Hypothalamus (tissue), 51 donors: ENCODE measurements at places on chromosomes 2 and 18.
A peak's percentile ranks its signal among the peaks of the same experiment; 100 is the strongest.

DNA sequence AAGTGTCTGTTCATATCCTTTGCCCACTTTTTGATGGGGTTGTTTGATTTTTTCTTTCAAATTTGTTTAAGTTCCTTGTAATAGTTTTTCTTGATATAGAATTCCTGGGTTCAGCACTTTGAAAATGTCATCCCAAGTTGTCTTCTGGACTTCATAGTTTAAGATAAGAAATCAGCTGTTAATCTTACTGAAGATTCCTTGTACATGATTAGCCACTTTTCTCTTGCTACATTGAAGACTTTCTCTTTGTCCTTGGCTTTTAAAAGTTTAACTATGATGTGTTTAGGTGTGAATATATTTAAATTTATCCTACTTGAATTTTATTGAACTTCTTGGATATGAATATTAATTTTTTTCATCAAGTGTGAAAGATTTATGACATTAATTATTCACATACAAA lies 387.2 kb upstream of the CWC22 start:
- DNase-seq: no peak

GRCh38 chr2:166230724-166231070 lies 102.9 kb upstream of the SCN1A start:
- DNase-seq: no peak

DNA sequence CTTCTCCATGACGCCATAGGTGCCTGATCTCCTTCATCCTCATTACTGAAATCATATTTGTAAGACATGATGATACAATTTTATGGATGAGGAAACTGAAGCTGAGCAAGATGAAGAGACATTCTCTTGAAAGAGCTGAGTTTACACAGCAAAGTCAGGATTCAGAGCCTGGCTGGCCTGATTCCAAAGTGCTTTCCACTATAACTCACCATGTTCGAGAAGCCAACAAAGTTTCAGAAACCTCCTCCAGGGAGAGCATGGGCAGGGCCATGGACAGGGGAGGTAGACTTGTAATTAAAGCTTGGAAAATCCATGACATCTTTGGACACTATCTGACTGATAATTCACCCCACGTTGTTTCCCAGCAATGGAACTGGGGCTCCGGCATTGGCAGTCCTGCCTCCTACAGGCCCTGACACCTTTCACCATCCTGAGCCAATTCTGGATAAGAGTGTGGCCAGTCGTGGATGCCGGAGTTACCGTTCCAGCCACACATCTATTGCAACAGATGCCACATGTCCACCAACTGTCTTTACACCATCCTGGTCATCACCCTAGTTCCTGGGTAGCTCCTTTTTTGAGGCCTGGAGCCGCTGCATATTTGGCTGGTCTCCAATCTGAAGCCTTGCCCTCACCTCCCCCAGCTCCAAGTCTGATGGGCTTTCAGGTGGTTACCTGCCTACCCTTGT lies 85.0 kb upstream of the PPP1CB start:
- DNase-seq: no peak

DNA sequence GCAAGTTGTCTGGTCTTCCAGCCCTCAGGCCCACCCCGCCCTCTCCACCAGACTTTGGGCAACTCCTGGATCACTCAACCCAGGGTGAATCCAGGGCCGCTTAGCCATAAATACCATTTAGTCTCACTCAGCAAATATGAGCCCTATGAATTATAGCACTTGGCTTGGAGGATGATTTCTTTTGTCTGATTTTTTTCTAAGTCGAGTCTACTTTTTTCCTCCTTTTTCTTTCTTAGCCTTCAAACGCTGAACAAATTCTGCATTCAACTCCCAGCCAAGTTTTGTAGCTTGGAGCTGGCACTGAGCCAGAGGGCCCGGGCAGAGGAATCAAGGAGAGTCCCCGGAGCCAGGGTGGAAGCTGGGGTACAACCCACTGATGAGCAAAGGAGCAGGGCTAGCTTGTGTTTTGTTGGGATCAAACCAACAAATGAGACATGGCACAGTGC lies 48.7 kb downstream of the SERTAD2 start:
- peak; percentile 15 for DNase-seq

DNA sequence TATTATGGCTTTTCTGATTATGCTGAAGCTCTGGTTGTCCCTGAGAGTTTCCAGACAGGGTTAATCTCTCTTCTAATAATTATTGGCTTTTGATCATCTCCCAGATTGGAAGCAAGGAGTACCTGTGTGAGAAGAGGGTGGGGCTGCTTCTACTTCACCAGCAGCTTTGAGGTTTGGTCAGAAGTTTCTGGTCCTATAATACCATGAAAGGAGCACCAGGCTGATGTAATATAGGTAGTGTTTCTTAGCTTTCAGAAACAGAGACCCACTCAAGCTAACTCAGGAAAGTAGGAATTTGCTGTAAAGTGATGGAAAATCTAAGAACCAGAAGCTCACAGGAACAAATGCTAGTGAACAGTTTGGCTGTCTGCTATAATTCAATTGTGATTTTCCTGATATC lies 57.6 kb downstream of the SGPP2 start:
- DNase-seq: no peak

DNA sequence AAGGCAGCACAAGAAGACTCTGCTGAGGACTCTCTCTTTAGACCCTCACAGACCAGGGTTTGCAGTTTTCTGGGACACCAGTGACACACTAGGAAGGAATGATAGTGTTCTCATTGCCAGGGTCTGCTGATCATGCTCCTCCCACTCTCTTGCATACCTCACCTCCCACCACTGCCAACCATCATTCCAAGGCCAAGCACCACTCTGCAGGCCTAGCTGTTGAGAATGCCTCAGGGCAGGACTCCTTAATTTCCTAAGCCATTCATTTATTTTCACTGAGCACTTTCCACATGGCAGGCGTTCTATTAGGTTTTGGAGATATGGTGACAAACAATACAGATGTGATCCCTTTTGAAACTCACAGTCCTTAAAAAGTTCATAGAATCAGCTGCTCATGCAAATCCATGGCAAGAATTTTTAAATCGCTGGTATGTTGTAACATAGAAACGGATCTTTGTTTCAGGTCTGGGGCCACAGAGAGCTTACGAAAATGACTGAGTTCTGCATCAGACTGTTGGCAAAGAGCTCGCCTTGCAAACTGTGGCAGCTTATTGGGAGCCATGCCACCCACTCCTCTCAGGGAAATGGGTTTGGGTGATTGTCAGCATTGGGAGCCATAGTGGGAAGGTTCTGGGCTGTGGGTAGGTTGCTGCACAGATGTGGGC lies 78.5 kb downstream of the XDH start:
- DNase-seq: no peak

GRCh38 chr18:76824754-76825153 lies 2.4 kb downstream of the ZNF236 start:
- no peak for DNase-seq

- no peak for DNase-seq
Observed at GRCh38 chr18:78517328-78517727, 462.3 kb upstream of the SALL3 start.

DNA sequence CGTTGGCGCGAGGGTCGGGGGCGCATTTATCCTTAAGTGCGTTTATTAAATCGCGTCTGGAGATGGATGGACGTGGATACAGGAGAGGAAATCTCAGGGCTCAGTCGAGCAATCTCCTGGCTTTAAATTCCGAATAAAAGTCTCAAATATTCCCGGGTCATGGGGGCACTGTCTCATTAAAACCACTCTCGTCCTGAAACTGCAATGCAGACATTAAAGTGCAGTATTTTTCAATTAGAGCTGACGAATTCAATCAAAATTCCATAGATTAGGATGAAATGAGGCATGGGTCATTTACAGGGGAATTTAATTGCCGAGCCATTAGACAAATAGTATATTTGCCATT lies 10.7 kb upstream of the GBX2 start:
- DNase-seq: no peak

GRCh38 chr2:179664972-179665812 lies 196.2 kb downstream of the ZNF385B start:
- no peak for DNase-seq

GRCh38 chr2:128682729-128683284 lies 364.1 kb upstream of the HS6ST1 start:
- no peak for DNase-seq

DNA sequence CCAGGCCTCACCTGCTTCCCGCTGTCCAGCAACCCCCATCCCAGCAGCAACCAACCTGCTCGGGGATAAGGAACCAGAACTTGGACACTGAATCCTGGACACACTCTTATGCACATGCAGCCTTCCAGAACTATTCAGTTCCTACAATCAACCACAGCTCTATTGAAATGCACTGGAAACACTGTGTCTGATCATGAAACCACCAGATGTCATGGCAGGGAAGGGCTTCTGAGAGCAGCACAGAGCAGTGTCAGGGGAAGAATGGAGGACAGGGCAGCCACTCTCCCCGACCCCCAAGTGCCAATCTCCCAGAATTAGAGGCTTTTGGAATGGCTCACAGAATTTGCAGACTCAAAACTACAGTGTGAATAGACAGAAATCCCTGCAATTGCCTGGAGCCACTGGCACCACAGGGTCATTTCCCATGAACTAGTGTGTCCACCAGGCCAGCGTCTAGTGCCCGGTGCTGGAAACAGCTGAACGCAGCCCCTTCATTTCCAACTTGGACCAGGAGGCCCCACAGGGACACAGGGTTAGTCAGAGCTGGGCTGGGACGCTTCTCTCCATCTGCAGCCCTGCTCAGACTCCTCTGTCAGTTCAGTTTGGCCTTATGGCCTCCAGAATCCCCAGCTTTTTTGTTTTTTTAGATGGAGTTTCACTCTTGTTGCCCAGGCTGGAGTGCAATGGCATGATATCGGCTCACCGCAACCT lies 25.5 kb downstream of the MRPL35 start:
- no peak for DNase-seq

- DNase-seq: no peak
Observed at GRCh38 chr2:237894986-237895543, 35.6 kb downstream of the RAMP1 start.

DNA sequence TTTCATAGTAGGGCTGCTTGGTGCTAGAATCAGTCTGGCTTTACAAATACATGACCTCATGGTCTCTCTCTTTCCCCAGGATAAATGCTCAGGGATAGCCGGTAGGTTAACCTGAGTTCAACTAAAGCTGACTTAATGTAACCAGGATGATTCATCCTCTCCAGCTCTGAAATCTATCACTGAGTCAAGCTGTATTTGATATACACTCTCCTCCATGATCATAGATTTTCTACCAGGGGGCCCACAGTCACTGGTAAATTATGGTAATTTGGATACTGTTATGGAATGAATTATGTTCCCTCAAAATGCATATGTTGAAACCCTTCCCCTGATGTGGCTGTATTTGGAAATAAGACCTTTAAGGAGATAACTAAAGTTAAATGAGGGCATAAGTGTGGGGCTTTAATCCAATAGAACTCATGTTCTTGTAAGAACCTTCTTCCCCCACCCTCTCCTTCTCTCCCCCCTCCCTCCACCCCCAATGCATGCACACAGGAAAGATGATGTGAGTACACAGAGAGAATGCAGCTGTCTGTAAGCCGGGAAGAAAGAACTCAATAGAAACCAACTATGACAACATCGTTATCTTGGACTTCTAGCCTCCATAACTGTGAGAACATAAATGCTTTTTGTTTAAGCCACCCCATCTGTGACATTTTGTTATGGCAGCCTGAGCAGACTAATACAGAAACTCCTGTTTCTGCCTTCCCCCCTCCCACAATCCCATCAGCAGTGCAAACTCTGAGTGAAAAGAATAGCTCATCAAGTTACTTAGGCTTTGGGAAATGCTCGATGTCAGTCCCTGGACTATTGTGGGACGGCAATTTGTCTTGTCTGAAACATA lies 134.9 kb upstream of the KYNU start:
- DNase-seq: no peak

- no peak for DNase-seq
Observed at GRCh38 chr18:66647671-66648070, 43.8 kb upstream of the CDH19 start.

- no peak for DNase-seq
Observed at GRCh38 chr2:191202881-191203397, 42.3 kb upstream of the MYO1B start.

DNA sequence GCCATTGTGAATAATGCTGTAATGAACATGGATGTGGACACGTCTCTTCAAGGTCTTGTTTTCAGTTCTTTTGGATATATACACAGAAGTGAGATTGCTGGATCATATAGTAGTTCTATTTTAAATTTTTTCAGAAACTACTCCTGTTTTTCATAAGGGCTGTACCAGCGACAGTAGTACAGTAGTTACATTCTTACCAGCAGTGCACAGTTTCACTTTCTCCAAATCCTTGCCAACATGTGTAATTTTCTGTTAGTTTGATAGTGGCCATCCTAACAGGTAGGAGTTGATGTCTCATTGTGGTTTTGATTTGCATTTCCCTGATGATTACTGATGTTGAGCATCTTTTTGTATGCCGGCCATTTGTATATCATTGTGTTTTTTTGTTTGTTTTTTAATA lies 81.7 kb downstream of the EPC2 start:
- DNase-seq: no peak

- DNase-seq: no peak
Observed at GRCh38 chr18:33924576-33924975, 300.1 kb downstream of the NOL4 start.

DNA sequence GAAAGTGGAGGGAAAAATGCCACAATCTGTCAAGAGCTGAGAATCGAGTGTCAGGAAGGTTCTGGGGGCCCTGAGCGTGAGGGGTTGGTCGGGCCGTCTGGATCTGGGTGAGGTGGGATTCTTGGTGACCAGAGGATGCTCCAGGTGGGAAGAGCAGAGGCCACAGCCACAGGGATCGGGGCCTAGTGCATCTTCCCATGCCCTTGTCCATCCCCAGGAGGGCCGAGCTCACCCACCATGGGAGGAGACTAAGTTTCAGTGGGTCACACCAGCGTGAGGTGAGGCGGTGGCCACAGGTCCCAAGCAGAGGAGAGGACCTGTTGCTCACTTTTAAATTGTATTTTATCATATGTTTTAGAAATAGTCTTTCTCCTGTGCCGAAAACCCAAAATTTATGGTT lies 70.0 kb downstream of the TMEM18 start:
- no peak for DNase-seq

DNA sequence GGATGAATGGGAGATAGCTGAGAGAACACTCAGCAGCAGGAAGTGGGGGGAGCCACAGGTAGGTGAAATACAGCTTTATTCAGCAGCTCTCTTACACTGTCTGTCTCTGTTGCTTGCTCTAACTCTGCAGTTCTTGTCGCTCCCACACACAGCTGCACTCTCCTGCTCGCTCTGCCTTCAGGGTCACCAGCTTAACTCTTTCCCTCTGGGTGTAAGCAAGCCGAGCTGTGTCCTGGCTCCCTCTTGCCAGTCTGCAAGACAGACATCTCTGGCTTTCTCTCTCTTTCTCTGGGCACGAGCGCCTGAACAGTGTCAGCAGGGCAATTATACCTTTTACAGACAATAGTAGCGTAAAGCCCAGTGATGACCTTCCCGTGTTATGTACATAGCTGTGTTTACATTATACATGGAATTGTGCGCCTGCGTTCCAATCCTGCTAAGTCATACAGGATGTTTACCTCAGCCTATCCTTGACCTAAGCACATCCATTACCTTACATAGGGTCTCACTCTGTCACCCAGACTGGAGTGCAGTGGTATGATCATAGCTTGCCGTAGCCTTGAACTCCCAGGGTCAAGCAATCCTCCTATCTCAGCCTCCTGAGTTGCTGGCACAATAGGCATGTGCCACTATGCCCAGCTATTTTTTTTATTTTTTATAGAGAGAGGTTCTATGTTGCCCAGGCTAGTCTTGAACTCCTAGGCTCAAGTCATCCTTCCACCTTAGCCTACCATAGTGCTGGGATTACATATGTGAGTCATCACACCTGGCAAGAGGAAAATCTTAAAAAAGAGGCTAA lies 57.8 kb upstream of the CHN1 start:
- no peak for DNase-seq

GRCh38 chr2:137842952-137843351 lies 121.3 kb upstream of the HNMT start:
- DNase-seq: no peak

- DNase-seq: no peak
Observed at GRCh38 chr2:234643407-234643806, 146.5 kb upstream of the ARL4C start.
